Epithelial cell of esophagus (primary cell): ENCODE measurements at places on chromosomes 2 and 18.

GRCh38 chr2:101698014-101698843 lies 722 bp downstream of the MAP4K4 start:
- peak; percentile 26 for DNase-seq

- peak; percentile 13 for DNase-seq
Observed at GRCh38 chr2:210188755-210189154, 17.5 kb upstream of the KANSL1L start.

- DNase-seq = no peak
Observed at GRCh38 chr2:141523199-141523598, 607.6 kb downstream of the LRP1B start.

- no peak for DNase-seq
Observed at GRCh38 chr18:79856119-79857007, 58.6 kb downstream of the KCNG2 start.

GRCh38 chr2:72710418-72711152 lies 115.2 kb downstream of the EXOC6B start:
- DNase-seq = no peak

DNA sequence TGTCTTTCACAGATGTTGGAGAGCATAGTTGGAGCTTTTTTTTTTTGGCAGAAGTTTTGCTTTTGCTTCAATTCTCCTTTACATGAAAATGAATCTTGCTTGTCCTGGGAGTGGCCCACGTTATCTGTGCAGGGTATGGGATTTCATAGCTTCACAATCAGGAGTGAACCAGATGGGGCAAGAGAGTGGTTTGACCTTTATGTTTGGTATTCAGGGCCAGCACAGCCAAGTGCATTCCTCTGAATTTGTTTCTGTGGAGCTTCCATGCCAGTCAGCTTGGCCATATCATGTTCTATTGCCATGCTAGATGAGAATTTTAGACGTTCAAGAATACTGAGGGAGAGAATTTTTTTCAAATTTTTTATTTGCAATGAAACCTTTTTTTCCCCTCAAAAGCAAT lies 116.6 kb downstream of the PRPF40A start:
- no peak for DNase-seq

GRCh38 chr2:228446734-228447133 lies 265.2 kb upstream of the SPHKAP start:
- DNase-seq = no peak

- DNase-seq = peak; percentile 57
Observed at GRCh38 chr2:203673933-203674332, 32.5 kb upstream of the CD28 start.

- peak; percentile 19 for DNase-seq
Observed at GRCh38 chr2:222318712-222319585, 20.2 kb upstream of the PAX3 start.

GRCh38 chr2:238134393-238134785 lies 4.1 kb upstream of the KLHL30 start:
- DNase-seq = no peak

DNA sequence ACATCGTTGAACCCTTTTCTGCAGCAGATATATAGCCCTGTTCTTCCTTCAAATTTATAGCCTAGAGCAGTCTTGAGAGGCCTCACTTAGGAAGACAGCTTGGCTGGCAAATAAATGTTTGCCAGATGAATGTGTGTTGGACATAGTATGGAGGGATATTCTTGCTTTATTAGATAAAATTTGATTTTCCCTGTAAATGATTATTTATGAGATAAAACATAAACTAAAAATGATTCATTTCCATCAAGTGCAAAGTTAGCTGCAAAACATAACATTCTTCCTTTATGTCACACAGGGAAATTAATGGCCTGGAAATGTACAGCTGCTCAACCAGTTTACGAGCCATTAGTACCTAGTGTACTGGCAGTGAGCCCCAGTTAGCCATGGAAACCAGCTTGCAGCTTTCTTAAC lies 82.5 kb downstream of the LIMS1 start:
- peak; percentile 75 for DNase-seq

DNA sequence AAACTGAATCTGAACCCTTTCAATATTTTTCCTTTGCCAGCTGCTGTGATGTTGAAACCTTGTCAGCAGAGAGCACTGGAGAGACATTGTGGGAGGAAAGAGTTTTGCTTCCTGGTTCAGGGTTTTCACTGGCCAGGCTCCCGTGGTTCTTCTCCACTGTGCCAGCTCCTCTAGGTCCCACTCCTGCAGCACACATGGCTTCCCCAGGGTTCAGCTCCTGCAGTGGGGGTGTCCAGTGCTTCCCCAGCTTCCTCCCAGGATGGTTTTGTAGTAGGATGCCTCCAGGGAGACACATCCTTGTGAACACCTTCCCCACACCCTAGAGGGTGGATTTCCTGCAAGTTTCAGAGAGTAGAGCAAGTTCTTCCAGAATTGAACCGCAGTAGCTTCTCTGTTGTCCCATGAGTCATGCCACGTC lies 24.0 kb upstream of the SULT1C3 start:
- DNase-seq = peak; percentile 86

DNA sequence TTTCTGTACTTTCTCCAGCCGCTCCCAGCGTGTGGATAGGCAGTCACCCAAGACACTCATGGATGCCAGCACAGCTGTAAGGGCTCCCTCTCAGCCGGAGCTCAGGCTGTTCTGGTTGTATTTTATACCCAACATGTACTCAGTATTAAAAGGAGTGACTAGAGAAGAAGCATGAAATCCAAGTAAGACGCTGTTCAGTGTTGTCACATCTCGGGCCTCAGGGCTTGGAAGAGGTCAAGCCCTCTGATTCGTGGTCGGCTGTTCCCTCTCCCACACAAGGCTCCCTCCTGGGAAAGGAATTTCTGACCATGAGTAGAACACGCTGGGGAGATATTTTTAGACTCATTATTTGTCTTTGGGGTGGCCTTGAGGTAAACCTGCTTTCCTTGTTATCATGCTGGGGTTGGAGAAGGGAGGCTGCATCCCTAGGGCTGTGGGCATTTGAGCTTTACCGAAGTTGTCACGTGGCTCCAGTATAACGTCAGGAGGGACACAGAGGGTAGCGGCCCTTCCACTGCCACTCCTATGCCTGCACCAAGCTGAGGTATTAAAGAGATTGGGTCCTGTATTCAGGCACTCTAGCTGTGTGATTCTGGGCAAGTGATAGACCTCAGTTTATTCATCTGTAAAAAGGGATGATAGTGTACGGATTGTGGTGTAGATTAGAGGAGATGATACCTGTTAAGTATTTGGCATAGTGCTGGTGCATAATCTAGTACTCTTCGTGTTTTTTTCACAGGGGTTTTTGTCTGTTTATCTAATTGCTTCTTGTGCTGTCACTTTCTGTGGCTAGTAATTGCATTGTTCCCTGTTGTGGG lies 34.1 kb downstream of the HK2 start:
- no peak for DNase-seq
